ENCODE measurements at places on chromosomes 6 and 20. TPM values are rescaled to one million over a fixed set of nuclear protein-coding genes. Genes with fewer than 3 reads are reported as not detected.

Gene SHLD1
- 5.8 TPM for total RNA-seq

Gene GSTA3
- not detected for total RNA-seq

DNA sequence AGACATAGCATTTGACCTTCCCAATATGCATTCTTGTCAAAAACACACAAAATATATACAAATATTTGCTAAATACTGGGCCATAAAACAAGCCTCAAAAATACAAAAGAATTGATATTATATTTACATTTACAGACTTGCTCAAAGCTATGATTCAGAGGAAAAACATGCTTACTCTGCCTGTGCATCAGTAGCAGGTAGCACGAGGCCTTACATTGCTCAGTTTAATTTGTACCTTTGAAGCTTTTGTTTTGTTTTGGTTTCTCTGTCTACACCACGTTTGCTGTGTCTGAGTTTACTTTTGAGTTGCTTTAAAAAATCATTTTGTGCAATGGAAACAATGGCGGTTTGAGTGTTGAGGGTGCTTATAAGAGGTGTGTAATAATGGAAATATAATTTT, 99.3 kb downstream of the PHF3 start:
- H3K27ac ChIP-seq, result no peak overlapping the region
- H3K4me1 ChIP-seq, result no peaks in the 10 kb centered on the region
- H3K27me3 ChIP-seq, result no peaks in the 10 kb centered on the region

GRCh38 chr6:139380168-139380567, 5.7 kb upstream of the CITED2 start:
- H3K27me3 ChIP-seq, result no peaks in the 10 kb centered on the region
- DNase-seq, result no peak
- H3K36me3 ChIP-seq, result no peaks in the 10 kb centered on the region
- H3K4me1 ChIP-seq, result no peaks in the 10 kb centered on the region

Gene TRAPPC3L
- 0.64 TPM for total RNA-seq

DNA sequence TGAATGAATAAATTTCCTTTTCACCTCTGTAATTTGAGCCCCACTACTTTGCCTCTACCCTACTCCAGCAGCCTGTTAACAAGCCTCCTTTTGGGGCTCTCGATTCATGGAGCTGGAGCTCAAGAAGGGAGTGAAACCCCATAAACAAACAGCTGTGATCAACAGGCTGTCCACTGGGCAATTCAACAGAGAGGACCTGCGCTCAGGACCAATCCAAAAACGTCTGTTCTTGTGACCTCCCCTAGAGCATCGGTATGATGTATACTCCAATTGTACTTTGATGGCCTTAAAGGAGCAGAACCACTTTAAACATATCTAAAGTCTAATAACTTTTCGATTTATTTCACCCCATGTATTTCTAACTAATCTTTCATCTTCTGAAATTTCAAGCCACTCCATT, 37.4 kb downstream of the HIVEP2 start:
- no peak overlapping the region for H3K27ac ChIP-seq
- peaks cover 7% of the 10 kb centered on the region for H3K4me1 ChIP-seq
- no peaks in the 10 kb centered on the region for H3K36me3 ChIP-seq
- no peaks in the 10 kb centered on the region for H3K27me3 ChIP-seq
- no peak overlapping the region for H3K4me3 ChIP-seq
- DNase-seq, result no peak

GRCh38 chr6:11227698-11228097, 4.8 kb downstream of the NEDD9 start:
- peaks cover 47% of the 10 kb centered on the region for H3K4me1 ChIP-seq
- H3K27me3 ChIP-seq, result no peaks in the 10 kb centered on the region
- H3K27ac ChIP-seq, result peak overlapping the region; percentile 94
- H3K4me3 ChIP-seq, result peak overlapping the region; percentile 73
- DNase-seq, result no peak

Gene HIVEP2
- 18.6 TPM for total RNA-seq

DNA sequence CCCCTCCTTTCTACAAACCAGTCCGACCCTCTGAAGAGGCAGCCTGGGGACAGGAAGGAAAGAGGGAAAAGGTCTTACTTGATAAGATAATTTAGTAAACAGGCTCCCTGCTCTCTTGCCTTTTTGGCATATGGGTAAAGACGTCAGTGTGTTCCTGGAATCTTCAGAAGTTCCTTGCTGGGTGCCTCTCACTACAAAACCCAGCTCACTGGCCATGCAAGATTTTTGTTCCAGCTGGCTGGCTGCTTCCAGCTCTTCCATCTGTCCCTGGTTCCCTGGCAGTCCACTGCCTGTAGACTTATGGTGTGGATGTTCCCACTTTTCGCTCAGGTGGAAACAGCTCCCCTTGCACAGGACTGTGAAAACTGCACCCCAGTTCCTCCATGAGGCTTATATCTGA, 57.4 kb downstream of the MOCS1 start:
- no peaks in the 10 kb centered on the region for H3K27me3 ChIP-seq
- no peak overlapping the region for H3K4me3 ChIP-seq

DNA sequence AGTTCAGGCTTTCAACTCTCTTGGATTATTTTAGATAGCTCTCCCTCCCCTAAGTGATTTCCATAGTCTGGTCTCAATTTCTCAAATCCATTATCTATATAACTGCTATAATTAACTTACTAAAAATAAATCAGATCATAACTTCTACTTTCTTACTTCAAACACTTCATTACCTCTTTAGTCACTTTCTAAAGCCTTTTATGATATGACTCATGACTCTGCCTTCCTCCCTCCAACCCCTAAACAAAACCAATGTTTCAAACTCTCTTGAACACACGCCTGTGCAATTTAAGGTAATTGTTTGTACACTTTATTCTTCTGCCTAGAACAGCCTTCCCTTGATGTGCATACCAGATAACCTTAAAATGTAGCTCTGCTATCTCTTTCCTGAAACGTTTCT, 100.5 kb downstream of the LMBRD1 start:
- H3K4me3 ChIP-seq, result no peak overlapping the region
- H3K27me3 ChIP-seq, result no peaks in the 10 kb centered on the region
- H3K4me1 ChIP-seq, result no peaks in the 10 kb centered on the region
- no peak for DNase-seq
- peaks cover 29% of the 10 kb centered on the region for H3K36me3 ChIP-seq
- H3K27ac ChIP-seq, result no peak overlapping the region

Gene MYT1
- 0.12 TPM for total RNA-seq

GRCh38 chr6:34490390-34491090, 24.7 kb downstream of the PACSIN1 start:
- H3K36me3 ChIP-seq, result no peaks in the 10 kb centered on the region
- H3K27me3 ChIP-seq, result no peaks in the 10 kb centered on the region
- H3K27ac ChIP-seq, result no peak overlapping the region
- no peaks in the 10 kb centered on the region for H3K4me1 ChIP-seq

Gene ZBTB46
- 19.7 TPM for total RNA-seq

DNA sequence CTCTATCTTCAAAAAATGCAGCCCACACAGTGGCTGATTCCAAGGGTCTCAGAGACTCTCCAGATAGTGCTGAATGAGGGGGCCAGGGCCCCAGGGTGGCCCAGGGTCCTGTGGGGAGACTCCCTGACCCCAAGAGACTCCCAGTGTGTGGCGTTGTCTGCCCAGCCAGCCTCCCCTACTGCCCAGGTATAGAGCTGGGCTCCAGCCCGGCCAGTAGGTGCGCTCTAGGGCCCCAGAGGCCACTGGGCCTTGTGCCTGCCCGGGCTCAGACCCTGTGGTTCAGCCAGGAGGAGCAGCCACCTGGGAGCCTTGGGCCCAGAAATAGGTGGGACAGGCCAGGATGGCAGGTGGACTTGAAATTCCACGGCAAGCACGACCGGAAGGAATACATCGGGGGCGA, 30.3 kb upstream of the GATA5 start:
- H3K27ac ChIP-seq, result no peak overlapping the region
- H3K27me3 ChIP-seq, result no peaks in the 10 kb centered on the region
- H3K4me1 ChIP-seq, result no peaks in the 10 kb centered on the region
- H3K36me3 ChIP-seq, result no peaks in the 10 kb centered on the region
- DNase-seq, result no peak
- H3K4me3 ChIP-seq, result no peak overlapping the region

DNA sequence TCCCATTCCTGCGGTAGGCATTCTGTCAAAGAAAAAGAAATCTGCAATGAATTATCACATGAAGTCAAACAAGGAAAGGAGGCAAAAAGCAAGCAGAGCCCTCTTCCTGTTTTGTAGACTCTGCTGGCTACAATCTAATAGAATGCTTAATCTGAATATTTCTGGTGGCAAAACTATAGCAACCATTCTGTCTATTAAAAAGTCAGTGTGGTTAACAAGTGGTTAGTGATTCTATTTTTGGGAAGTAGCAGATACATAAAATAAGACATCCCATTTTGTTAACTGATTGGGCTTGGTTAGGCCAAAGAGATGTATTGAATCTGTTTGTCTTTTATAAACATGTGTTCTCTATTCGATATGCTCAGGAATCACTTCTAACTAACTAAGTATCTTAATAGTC, 442.3 kb downstream of the CDC5L start:
- no peaks in the 10 kb centered on the region for H3K4me1 ChIP-seq
- H3K27me3 ChIP-seq, result no peaks in the 10 kb centered on the region
- DNase-seq, result no peak
- no peak overlapping the region for H3K27ac ChIP-seq

Gene CCM2L
- 23.2 TPM for total RNA-seq
